ENCODE measurements at places on chromosomes 3 and 15.

GRCh38 chr15:45747426-45747825 is 112.6 kb downstream of the SQOR start:
- no peak for DNase-seq

DNA sequence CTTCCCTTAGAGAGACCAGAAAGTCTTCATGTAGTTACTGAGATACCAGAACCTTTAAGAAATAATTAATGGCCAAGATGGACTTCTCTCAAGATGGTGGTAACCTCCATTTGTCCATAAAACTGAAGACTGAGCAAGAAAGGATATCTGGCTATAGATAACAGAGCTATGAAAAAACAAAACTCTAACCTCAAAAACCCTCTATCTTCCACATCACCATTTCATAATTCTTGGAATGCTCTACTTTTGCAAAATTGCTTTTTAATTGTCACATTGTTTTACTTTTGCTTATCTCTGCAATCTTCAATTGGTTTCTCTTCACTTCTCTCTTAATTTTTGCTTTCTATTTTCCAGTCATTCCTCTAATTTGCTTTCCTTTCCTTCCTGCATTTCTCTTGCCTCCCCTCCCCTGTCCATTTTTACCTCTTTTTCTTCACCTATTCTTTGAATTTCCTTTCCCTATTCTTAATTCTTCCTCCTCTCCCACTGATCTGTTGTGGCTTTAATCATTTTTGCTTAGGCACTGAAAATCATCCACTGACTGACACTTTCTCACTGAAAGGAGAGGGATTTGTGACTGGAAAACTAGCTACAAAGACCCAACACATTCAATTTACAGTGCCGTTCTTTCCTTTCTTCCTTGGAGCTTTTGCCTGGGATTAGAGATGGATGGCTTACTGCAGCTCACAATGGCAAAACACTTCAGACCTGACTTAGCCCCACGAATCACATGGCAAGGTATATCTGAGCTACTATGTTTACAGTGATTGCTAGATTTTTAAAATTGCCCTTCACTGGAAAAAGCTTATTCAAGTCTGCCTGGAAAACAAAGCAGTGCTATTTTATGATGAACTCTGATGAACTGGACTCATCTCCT is 242.8 kb downstream of the CHST2 start:
- no peak for DNase-seq

GRCh38 chr3:190265126-190265525 is 57.1 kb downstream of the CLDN1 start:
- DNase-seq, result no peak

DNA sequence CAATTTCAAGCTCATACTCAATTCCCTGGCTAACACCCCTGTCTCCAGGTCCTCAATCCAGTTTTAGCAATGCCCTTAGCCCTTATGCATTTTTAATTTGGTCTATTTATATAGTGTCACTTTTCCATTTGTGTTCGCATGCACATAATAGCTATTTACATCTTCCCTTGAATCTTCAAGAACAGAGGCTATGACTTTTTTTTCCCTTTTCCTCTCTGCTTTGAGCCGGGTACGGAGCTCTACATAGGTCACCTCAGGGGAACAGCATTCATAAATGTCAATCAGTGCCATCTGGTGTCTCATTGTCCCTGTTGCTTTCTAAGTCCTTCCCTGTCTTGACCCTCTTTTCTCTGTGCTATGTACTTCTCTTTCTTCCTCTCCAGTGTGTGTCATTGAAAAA is 26.5 kb upstream of the ACTC1 start:
- DNase-seq, result peak; percentile 8

DNA sequence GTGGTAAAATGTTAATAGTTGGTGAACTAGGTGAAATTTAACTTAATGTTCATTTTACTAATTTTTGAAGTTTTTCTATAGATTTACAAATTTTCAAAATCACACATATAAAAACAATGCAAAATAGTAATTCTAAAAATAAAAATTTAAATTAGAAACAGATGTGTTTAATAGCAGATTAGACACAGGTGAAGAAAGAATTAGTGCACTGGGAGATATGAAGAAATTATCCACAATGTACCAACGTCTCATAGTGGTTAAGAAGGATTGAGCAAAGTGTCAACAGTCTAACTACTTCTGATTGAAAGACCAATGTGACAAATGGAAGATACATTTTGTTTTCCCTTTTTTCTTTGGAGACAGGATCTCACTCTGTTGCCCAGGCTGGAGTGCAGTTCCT is 26.5 kb downstream of the SPG11 start:
- DNase-seq, result no peak

- peak; percentile 7 for DNase-seq
Observed at GRCh38 chr3:150255413-150255812, 152.7 kb upstream of the TSC22D2 start.

DNA sequence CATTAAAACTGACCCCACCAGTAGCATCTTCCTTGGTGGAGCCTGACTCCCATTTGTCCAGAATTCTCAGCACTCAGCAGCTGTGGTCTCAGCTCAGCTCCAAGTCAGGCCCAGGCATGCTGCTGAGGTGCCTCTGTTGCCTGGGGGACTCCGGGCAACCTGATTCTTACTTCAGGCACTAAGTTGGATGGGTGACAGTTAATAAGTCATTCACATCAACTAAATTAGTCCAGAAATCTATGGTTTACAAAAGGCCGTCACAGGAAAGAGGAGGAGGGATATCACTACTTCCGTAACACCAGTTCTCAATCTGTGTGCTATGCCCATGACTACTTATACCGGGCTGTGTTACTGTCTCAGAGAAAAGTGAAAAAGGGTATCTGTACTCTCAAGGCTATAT is 310.2 kb downstream of the SATB1 start:
- DNase-seq, result no peak

DNA sequence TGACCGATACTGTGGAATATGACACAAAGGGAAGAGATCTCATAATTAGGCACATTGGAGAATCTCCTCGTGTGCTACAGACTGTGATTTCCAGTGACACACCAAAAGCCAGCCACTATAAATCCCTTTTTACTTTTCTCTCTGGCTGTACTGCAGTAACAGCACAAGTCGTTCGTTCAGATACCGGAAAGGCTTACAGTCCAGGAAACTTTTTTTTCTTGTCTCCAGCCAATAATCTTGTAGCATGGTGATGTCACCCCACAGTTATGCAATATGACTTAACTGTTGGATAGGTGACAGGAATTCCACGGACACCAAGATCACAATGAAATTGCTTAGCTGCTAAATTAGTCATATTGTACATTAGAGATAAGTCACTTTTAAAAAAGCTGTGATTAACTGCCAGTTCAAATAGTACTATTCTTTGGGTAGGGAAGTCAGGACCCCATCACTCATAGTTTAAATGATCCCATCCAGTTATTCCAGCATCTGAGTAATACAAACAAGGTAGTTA is 36.3 kb upstream of the TSC22D2 start:
- no peak for DNase-seq

- no peak for DNase-seq
Observed at GRCh38 chr3:17852217-17852616, 109.8 kb upstream of the TBC1D5 start.

- no peak for DNase-seq
Observed at GRCh38 chr3:76245073-76245472, 459.7 kb upstream of the ZNF717 start.

GRCh38 chr3:159146856-159147435 is 345.1 kb downstream of the MFSD1 start:
- DNase-seq, result no peak

DNA sequence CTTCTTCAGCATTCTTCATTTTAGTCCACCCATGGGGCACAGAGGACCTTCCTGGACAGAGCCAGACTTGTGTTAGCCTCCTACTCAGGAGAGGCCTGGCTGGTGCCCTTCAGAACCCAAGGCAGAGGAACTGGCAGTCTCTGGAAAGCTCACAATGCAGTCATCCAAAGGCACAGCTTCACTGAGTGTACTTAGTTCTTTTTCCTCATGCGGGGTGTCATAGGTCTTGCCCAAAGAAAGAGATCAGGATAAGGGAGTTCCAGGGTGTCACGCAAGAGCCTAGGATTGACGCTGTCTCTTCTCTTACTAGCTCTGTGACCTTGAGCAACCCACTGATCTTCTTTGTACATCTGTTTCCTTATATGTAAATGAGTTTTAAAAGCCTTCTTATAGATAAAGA is 58.7 kb downstream of the CD200 start:
- no peak for DNase-seq

- DNase-seq, result no peak
Observed at GRCh38 chr3:163315786-163316185, 1762.5 kb downstream of the SI start.

GRCh38 chr3:11755276-11755675 is 91.4 kb downstream of the TAMM41 start:
- DNase-seq, result no peak

- no peak for DNase-seq
Observed at GRCh38 chr15:62482785-62483429, 317.8 kb upstream of the C2CD4B start.

- no peak for DNase-seq
Observed at GRCh38 chr3:96071097-96071496, 743.3 kb upstream of the EPHA6 start.

DNA sequence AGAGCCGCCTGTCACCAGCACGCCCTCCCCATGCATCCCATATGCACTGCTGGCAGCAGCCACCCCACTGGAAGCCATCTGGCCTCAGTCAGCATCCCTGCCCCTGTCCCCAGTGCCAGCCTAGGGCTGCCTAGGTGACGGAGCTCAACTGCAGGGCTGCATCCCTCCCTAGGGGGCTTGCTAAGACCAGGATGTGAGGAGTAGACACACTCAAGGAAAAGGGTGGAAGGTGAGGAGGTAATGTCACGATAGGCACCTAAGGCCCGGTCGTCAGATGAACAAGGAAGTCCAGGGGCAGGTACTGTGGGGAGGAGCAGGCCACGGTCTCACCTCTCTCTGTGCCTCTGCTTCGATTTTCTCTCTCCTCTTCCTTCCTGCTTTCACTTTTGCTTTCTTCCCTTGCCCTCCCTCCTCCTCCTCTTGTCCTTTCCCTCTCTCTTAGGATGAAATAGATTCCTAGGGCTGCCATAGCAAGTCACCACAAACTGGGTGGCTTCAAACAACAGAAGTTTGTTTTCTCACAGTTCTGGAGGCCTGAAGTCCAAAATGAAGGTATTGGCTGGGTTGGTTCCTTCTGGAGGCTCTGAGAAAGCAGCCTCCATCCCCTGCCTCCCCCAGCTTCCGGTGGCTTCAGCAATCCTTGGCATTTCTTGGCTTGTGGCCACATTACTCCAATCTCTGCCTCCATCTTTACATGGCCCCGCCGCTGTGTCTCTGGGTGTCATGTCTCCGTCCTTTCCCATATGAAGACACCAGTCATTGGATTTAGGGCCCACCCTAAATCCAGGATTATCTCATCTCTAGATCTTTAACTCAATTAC is 298.3 kb downstream of the SHQ1 start:
- no peak for DNase-seq

DNA sequence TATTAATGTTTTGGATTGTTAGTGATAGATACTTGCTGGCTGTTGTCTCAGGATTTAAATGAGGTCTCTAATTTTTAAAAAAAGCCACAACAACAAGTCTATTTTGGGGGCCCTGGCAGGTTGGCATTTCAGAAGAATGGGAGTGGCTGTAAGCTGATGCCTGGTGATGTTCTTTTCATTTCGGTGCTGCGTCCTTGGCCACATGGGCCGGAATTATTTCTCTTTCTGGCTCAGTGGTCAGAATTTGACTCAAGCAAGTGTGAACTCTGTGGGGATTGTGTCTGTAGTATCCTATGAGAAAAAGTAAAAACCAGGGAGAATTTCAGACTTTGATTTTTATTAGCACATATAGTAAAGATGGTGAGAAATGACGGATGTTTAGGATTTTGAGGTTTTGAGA is 203.0 kb downstream of the AKAP13 start:
- DNase-seq, result no peak

- no peak for DNase-seq
Observed at GRCh38 chr3:4071481-4072184, 231.5 kb upstream of the SETMAR start.

DNA sequence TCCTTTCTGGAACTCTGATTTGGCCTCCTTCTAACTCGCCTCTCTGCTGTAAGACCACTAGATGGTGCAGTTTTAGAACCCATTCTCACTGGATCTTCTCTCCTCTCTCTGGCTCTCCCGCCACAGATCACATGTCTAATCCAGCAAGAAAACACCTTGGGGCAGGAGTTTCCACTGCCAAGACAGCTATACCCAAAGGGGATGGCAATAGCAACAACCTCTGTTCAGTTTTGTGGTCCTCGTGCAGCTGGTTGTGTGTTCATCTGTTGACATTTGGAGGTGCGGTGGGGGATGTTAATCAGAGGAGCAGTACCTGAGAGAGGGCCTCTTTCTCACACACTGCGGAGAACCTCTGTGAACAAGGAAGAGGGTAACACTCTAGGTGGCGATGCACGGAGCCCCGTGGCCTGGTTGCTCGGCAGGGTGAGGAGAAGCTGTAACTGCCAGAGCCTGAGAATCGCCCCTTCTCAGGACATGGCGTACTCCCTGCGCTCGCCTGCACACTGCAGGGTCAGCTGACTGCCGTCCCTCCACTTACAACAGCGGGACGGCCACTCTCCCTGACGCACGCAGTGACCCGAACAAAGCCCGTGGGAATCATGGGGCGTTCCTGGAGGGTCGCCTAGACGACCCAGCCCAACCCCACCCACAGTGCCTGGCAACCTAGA is at the start of gene TEX55:
Gene TEX55 (plus strand): TSS at position 666 of the 668 bp plus-strand sequence. CDS start 25 bp downstream, outside the sequence.
- DNase-seq, result no peak

GRCh38 chr3:149726716-149727407 is 25.4 kb downstream of the COMMD2 start:
- no peak for DNase-seq

DNA sequence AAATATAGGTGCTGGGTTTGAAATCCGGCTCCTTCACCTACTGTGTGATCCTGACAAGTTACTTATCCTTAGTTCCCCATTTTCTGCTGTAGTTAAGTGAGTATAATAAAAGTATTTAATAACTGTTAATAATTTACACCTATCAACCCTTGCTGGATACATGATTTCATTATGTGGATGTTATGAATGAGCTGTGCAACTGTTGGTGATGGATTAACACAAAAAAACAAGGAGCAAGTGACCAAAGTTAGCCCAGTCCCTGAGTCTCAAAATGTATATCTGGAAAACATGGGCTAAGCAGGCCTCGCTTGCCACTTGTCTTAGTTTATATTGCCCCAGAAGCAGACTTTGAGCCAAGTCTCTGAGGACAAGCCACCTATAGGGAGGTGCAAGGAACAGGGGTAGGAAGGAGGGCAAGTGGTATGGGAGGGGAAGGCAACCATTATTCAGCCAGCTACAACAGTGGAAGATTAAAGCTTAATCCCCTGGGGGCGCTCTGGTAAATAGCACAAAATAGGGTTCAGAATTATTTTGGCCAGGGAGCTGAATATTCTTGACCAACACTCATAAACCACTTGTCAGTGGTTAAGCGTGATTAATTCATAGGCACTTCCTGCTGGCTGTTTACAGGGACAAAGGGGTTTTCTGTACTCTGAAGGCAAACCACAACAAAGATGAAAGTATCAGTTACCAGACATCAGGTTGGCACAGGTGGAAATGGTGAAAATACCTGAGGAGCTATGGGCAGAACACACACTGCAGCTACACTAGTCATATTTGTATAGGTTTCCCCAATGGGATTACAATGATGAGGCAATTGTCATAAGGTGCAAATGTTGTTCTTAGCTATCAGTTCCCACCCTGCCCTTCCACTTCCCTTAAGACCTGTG is 76.2 kb downstream of the TRIM42 start:
- DNase-seq, result no peak

All from cerebellum (tissue), 4 donors.